Stimulated activated CD8-positive, alpha-beta memory T cell treated with anti-CD3 and anti-CD28 coated beads, Interleukin-4, amount 100 ng/mL, for 48 hours (primary cell): ENCODE measurements at places on chromosomes 16 and 17.

- DNase-seq = no peak
Observed at GRCh38 chr16:88131256-88131655, 180.0 kb downstream of the BANP start.

DNA sequence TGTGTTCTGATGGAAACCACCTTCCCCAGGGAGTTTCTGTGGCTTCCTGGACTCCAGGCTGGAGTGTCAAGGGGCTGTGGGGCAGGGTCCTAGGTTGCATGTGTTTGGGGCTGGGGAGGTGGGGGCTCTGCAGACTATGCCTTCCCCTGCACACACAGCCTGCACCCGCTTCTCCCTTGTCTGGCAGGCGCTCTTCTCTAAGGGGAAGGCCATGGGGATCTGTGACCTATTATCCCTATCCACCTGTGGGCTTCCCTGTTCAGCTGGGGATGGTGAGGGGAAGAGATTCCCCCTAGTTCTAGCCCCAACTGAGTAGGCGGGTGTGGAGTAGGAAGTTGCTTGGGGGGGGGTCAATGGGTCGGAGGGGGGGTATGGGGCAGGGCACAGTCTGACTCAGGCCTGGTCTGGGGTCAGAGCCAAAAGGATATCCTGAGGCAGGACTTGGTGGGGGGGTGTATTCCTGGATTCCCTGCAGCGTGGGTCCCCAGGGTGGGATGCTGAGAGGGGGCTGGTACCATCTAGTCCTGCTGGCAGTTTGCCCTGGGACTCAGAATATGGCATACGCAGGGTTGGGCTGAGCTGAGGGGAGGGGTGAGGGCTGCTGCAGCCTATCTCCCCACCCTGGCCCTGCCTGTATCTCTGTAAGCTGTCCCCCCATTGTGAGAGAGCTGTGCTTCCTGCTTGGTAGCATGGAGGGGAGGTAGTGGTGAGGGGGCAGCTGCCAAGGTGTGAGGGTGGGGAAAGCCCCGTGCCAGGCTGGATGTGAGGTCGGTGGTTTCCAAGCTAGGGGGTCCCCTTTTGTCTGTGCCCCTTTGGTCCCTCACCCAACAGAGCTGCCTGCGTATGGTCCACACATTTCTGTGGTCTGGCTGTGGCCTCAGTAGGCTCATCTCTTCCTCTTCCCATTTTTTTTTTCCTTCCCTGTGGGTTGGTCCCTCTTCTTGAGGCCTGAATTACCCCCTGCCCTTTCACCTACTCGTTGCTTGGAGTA, 14.7 kb downstream of the RARA start:
- DNase-seq = peak; percentile 74

DNA sequence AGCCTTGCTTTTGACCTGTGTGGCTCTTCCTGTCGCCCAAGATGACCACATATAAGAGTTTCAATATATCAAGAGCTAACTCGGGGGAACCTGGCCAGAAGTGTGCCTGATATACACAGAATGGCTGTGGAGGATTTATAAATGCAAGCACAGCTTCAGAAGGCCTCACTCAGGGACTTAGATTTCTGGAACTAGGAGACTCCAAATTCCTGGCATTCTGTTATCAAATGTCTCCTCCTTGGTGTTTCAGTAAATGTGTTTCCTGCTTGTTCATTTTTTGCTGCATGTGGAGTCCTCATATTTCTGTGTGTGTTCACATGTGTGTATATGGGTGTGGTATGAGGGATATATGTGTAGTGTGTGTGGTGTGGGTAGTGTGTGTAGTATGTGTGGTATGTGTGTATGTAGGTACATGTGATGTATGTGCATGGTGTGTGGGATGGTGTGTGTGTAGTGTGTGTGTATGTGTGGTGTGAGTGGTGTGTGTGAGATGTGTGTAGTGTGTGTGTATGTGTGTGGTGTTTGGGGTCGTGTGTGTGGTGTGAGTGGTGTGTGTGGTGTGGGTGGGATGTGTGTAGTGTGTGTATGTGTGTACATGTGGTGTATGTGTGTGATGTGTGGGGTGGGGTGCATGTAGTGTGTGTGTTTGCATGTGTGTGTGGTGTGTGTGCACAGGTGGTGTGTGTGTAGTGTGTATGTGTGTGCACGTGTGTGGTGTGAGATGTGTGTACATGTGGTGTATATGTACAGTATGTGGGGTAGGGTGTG, 981 bp upstream of the CD300H start:
- DNase-seq = no peak

- DNase-seq = no peak
Observed at GRCh38 chr16:72740347-72740746, 307.6 kb downstream of the ZFHX3 start.

DNA sequence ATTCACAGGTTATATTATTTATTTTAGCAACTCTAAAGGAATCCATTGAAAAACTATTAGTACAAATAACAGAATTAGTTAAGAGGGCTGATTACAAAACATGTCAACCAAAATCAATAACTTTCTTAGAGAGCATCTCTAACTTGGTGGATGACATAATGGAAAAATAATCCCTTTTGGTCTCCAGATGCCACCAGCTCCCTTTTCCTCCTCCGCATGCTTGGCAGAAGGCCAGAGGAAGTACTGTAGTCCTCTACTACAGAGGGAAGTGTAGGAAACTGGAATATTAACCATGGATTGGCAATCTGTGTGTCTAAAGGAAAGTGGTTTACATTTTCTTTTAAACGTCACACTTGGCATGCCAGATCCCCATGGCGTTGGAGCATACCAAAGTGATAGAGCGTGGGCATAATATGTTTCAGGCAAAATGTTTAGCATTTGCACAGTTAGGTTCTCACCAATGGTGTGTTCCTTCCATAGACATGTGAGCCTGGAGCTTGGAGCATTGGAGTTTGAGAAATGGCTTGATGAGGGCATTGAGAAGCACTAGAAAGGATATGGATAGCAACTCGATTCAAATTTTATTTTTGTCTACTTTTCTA, 106.3 kb downstream of the PRKCB start:
- no peak for DNase-seq

- no peak for DNase-seq
Observed at GRCh38 chr17:33650304-33650703, 357.2 kb upstream of the ASIC2 start.

GRCh38 chr17:9138161-9138717, 116.9 kb downstream of the NTN1 start:
- DNase-seq = no peak

- DNase-seq = no peak
Observed at GRCh38 chr17:62014526-62014925, 50.6 kb downstream of the MED13 start.
